ENCODE measurements at places on chromosomes 2 and 18. TPM values are rescaled to one million over a fixed set of nuclear protein-coding genes. Genes with fewer than 3 reads are reported as not detected.

GRCh38 chr2:160747501-160748170 is 254.0 kb upstream of the RBMS1 start:
- peak; percentile 68 for DNase-seq

- no peak for DNase-seq
These were observed 627.4 kb downstream of the FBXO15 start for GRCh38 chr18:73520229-73520628.

Gene AQP4
- total RNA-seq = not detected

Gene FECH
- total RNA-seq = 29.9 TPM

Data from fibroblast of the aortic adventitia (primary cell).